ENCODE measurements at places on chromosomes 13 and 19.

DNA sequence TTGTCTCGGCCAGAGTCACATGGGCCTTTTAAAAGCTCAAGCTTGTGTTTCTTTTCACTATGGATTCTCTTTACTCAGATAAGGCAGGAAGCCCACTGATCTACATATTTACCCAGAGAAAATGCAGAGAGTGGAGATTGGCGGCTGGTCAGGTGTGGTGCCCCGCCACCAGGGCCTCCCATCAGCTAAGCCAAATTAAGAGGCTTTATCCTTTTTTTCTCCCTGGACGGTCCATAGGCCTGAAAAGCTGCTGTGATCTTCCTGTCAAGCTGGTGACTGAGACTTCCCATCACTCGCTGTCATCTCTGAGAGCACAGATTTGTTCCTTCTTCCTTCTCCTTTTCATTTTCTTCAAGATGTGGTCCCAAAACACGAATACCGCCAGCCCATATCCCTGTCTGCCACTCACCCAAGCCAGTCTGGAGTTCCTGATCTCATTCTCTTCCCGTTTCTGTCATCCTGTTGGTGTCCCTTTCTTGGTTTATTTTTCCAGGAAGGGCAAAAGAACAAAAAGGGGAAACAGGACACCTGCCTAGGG is 1.9 kb downstream of the SAFB start:
- DNase-seq: no peak

- DNase-seq: no peak
Measured at GRCh38 chr19:46466536-46467196, 4.7 kb downstream of the PNMA8A start.

GRCh38 chr19:16136185-16136999 is 7.1 kb upstream of the HSH2D start:
- DNase-seq: no peak

GRCh38 chr13:41231025-41231677 is 32.2 kb downstream of the MTRF1 start:
- no peak for DNase-seq

GRCh38 chr13:76189882-76190519 is 553.9 kb downstream of the LMO7 start:
- DNase-seq: no peak

DNA sequence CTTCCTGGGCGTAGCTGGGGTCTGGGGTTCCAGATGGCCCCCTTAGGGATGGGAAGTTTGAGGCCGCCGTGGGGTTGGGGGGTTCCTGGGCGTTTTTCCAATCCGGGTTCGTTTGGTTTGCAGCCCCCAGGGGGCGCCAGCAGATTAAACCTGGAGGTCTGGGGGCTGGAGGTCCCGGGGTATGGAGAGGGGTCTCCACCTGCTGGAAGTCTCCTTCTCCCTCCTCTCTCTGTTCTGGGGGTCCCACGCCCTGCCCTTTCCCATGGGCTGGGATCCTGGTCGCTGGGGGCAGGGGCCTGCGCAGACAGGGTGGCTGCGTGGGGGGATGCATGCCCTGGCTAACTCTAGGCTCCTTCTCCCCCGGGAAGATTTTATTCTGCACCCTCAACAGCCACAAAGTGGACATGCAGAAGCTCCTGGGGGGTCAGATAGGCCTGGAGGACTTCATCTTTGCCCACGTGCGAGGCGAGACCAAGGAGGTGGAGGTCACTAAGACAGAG is 899 bp downstream of the GIPC3 start:
- DNase-seq: peak; percentile 68

GRCh38 chr13:39159846-39160370 is 121.7 kb downstream of the NHLRC3 start:
- DNase-seq: no peak

DNA sequence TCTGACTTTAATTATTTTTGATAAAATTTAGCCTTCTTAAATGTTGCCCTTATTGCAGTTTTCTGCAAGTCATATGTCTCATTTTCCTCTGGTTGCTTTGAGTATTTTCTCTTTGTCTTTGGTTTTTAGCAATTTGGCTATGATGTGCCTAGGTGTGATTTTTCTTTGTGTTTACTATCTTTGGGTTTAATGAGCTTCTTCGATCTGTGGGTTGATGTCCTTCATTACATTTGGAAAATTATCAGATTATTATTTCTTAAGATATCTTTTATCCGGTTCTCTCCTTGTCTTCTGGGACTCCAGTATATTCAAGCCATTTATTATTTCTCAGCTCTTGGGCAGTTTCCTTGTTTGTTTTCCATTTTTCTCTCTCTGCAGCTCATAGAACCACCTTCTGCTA is 39.0 kb downstream of the WASF3 start:
- no peak for DNase-seq

- DNase-seq: no peak
Measured at GRCh38 chr19:39362682-39363657, 20.7 kb downstream of the SAMD4B start.

GRCh38 chr13:21006141-21007005 is 55.0 kb downstream of the LATS2 start:
- no peak for DNase-seq

DNA sequence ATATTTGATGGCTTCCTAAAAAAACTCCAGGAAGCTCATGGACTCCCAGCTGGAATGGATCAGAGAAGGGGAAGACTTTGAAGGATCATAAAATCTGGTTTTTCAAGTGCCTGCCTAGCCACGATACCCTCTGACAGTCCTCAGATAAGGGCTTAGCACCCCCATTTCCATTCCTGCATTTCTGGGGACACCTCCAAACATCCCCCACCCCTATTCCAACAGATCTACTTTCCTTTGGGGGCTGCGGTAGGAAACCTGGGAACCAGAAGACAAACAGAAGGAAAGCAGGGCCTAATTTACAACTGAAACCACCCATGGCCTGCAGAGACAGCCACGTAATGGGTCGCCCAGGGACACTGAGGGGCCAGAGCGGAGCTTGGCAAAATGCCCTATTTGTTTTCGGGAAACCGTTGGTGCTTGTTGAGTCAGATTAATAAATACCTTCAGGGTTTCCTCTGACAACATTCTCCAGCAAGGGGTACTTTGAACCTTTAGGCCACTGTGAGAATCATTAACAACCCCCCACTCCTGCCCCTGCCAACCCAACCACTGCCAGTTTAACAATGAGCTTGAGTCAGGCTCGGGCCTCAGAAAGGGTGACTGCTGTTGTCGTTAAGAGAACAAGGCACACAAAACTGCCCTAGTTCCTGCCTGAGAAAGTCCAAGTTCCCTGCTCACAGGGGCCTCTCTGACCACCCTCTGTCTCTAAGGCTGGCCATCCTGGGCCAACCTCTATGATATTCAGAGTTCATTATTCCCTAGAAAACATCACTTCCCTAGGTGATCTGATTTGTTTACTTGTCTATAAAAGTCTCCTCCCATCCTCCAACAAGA is 23.5 kb downstream of the RHPN2 start:
- DNase-seq: peak; percentile 95

- DNase-seq: no peak
Measured at GRCh38 chr19:38719761-38720558, 24.3 kb downstream of the CAPN12 start.

DNA sequence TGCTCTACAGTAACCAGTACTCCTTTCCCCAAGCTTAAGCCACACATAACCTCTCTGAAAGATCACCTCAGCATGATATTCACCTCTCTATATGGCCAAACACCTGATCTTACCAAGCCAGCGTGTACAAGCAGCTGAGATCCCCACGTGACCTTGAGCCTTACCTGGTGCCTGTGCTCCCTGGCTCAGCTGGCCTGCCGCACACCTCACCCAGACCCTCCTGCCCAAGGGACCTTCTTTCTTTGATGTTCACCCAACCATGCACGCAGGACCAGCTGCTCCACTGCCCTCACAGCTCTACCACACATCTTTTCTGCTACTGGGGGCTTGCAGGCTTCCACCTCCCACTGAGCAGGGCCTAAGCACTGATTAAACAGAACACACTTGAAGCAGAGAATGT is 9.0 kb downstream of the DHRS12 start:
- DNase-seq: no peak

DNA sequence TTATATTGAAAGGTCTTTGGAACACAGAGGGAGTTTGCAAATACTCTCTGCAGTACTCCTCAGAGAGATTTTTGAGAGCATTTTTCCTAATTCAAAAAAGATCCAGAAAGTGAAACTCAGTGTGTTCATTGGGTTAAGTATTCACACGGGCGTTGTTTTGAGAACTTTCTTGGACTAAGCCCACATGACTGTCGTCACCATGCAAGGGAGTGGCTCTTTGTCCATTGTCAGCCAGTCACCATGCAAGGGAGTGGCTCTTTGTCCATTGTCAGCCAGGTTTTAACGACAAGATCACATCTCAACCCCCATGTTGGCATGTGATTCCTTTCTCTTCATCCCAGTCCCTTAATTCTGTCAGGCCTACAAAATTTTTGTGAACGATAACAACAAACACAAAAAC is 81.2 kb upstream of the STK24 start:
- DNase-seq: no peak

DNA sequence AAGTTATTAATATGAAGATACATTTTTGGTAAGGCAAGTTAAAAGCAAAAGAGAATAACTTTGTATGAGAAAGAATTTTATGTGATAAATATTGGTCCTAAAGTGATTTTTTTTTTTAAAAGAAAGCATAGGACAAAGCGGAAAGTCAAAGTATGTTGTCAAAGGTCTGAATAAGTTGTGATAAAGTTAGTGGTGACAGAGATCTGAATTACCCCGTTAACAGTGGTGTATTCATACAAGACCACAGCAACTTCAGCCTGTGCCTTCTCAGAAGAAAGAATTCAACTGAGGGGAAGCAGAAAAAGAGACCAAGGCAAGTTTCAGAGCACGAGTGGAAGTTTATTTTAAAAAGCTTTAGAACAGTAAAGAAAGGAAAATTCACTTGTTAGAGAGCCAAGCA is 19.0 kb upstream of the ZNF566 start:
- no peak for DNase-seq

DNA sequence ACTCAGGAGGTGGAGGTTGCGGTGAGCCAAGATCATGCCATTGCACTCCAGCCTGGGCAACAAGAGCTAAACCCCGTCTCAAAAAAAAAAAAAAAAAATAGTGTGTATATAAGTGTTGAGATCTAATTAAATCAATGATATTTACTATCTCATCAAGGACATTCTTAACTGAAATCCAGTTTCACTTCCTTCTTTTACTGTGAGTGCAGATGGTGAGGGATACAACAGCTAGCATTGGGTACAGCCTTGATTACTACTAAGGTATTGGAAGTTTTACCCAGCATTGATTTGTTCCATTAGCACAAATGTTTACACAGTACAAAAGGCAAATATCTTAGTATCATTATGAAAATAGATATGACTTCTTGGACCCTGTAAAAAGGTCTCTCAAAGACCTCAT is 546.6 kb downstream of the KCTD12 start:
- DNase-seq: no peak

DNA sequence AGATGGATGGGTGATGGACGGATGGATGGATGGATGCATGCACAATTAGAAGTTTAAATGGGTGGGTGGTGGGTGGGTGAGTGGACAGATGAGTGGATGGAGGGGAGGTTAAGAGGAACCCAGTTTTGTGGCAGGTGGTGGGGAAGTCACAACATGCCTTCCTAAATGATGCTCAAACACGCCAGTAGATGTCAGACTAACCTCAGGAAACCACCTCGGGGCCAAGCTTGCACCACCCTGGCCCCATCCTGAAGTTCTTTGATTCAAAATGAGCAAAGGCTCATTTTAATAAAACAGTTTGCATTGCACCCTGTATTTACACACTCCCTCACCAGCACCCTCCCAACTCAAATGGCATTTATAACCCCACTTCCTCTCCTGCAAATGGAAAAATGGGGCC is 91.4 kb upstream of the CACNA1A start:
- peak; percentile 73 for DNase-seq

GRCh38 chr13:109541081-109541480 is 245.3 kb downstream of the IRS2 start:
- no peak for DNase-seq

- DNase-seq: no peak
Measured at GRCh38 chr19:28264556-28264955, 948.4 kb downstream of the UQCRFS1 start.

DNA sequence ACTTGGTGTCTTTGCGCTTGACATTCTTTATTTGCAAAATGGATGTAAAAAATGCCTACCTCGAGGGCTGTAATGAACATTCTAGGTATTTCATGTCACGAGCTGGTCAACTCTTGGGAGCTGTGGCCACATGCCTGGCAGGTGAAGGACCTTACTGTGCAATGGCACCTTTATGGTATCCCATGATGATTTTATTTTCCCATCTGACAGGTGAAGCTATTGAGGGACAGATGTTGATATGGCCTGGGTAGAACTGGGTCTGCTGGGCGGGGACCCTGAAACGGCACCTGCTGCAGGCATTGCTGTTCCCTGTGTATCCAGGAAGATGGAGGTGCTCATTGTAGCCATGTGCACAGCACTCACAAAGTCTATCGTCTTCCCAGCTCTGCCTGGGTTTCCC is 332.2 kb downstream of the TEX29 start:
- no peak for DNase-seq

DNA sequence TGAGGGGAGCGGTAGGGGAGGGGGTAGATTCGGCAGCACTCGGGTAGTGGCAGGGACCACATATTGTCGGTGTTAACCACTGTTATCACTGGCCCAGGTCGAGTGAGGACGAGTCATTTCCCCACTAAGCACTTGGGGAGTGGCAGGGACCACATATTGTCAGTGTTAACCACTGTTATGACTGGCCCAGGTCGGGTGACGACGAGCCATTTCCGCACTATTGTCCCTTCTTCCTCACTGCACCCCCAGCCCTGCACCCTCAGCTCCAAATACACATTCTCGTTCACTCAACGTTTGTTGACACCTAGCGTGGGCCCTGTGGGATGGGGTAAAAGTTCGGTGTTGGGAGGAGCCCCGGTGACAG is 467 bp upstream of the CLN5 start:
- no peak for DNase-seq

- DNase-seq: no peak
Measured at GRCh38 chr19:2305452-2306280, 2.3 kb downstream of the LINGO3 start.

DNA sequence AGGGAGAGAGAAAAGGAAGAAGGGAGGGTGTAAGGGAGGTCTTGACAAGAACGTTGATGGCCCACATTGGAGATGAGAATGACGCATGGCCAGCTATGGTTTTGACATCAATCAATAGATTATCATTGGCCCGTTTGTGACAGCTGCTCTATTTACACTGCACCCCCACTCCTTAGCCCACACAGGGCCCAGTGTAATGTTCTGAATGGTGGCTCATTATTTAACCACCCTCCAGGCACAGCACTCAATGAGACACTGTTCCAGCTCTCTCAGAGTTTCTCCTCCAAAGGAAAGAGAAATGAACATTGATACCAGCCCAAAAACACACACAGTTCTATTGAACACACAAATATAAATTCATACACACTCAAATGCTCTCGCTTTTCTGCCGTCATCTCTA is 173.0 kb upstream of the IPO5 start:
- no peak for DNase-seq

GRCh38 chr19:33299051-33299688 is 3.2 kb downstream of the CEBPA start:
- DNase-seq: no peak

DNA sequence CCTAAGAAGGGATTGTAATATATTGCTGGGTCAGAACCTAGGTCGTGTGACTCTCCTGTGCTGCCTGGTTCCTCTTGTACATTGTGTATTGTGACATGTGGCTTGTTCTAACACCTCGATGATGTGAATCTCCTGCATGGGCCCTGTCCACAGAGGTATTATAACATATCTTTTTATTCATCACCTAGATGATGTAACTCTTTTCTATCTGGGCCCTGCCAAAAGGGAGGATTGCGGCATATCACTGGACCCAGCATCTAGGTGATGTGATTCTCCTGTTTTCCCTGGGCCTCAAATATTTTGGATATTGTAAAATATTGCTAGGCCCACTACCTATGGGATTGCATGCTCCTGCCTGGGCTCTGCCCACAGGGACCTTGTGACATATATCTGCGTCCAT is 33.4 kb upstream of the ZNF254 start:
- DNase-seq: no peak
